ENCODE measurements at places on chromosomes 3 and 15. TPM values are rescaled to one million over a fixed set of nuclear protein-coding genes. Genes with fewer than 3 reads are reported as not detected.

Gene SLC9A9
- 18.3 TPM for total RNA-seq

Gene RTP1
- total RNA-seq, result 0.04 TPM

Gene BFSP2
- total RNA-seq, result not detected

Gene MEX3B
- 7.7 TPM for total RNA-seq

Gene COL8A1
- 1.1 TPM for total RNA-seq

Gene CELSR3
- total RNA-seq, result 0.22 TPM

Gene RIOX2
- total RNA-seq, result 38.6 TPM

Gene ERICH6
- total RNA-seq, result 0.09 TPM

GRCh38 chr3:186187401-186188275 is 78.7 kb upstream of the ETV5 start:
- H3K36me3 ChIP-seq, result no peaks in the 10 kb centered on the region
- no peak overlapping the region for H3K27ac ChIP-seq
- H3K4me3 ChIP-seq, result no peak overlapping the region
- H3K27me3 ChIP-seq, result peaks cover 7% of the 10 kb centered on the region

GRCh38 chr3:127954640-127955039 is 39.6 kb downstream of the KBTBD12 start:
- no peaks in the 10 kb centered on the region for H3K36me3 ChIP-seq
- H3K27me3 ChIP-seq, result no peaks in the 10 kb centered on the region
- peaks cover 4% of the 10 kb centered on the region for H3K4me1 ChIP-seq
- DNase-seq, result peak; percentile 55
- peak overlapping the region; percentile 13 for H3K27ac ChIP-seq

- peaks cover 37% of the 10 kb centered on the region for H3K4me1 ChIP-seq
- H3K27me3 ChIP-seq, result no peaks in the 10 kb centered on the region
- peak; percentile 79 for DNase-seq
- H3K36me3 ChIP-seq, result no peaks in the 10 kb centered on the region
Measured at GRCh38 chr15:68700455-68701123, 120.1 kb downstream of the ANP32A start.

DNA sequence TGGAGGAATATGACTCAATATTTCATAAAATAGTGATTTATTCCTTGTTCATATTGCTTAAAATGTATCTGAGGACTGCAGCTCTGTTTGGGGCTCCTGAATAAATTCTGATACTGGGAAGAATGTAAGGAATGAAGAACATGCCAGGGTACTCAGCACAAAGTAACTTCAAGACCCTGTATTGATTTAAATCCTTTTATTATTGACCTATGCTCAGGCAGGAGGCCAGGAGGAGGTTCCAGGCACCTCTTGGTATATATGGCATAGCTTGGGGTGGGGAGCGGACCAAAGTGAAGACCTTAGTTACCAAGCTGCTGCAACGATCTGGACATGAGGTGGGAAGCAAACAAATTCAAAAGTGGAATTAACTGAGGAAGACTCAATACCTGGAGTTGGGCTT is 142.8 kb upstream of the PEX5L start:
- no peak overlapping the region for H3K4me3 ChIP-seq
- no peaks in the 10 kb centered on the region for H3K36me3 ChIP-seq
- H3K4me1 ChIP-seq, result no peaks in the 10 kb centered on the region
- H3K27ac ChIP-seq, result no peak overlapping the region

DNA sequence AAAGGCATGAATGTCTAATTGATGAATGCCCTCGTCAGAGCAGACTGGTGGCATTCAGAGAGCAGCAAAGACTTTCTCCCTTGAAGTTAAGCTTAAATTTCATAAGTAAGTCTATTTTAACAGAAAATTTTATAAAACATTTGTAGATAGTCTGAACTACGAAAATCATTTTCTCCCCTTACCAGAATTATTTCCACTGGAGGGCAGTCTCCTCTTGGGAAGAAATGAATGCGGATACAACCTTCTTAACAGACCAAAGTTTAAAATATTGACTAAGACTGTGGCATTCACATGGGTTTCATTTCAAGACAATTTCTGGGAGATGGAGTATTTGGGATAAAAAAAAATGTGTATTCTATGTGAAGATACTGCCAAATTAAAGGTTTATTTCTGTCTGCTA is 669.0 kb downstream of the FHIT start:
- H3K27me3 ChIP-seq, result no peaks in the 10 kb centered on the region
- peak; percentile 52 for DNase-seq
- H3K4me3 ChIP-seq, result no peak overlapping the region
- no peaks in the 10 kb centered on the region for H3K36me3 ChIP-seq

GRCh38 chr3:186365202-186365974 is 3.4 kb upstream of the DGKG start:
- no peak overlapping the region for H3K4me3 ChIP-seq
- H3K4me1 ChIP-seq, result peaks cover 15% of the 10 kb centered on the region
- no peaks in the 10 kb centered on the region for H3K36me3 ChIP-seq
- peaks cover 64% of the 10 kb centered on the region for H3K27me3 ChIP-seq
- no peak for DNase-seq
- no peak overlapping the region for H3K27ac ChIP-seq

DNA sequence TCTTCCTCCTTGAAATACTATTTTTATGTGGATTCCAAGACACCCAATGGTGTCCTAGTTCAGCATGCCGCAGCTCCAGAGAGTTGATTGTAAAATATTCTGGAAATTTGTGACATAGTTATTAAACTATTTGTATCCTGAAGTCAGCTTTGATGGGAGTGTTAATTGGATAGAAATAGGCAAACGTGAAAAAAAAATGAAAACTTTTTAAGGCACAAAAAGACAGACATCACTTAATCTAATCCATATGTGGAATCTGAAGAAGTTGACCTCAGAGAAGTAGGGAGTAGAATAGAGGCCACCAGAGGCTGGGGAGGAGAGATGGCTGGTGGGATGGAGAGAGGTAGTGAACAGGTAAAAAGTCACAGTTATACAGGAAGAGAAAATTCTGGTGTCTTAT is 704.2 kb downstream of the ROBO1 start:
- H3K27me3 ChIP-seq, result no peaks in the 10 kb centered on the region
- no peak overlapping the region for H3K4me3 ChIP-seq
- no peak for DNase-seq
- H3K36me3 ChIP-seq, result no peaks in the 10 kb centered on the region
- no peaks in the 10 kb centered on the region for H3K4me1 ChIP-seq
- no peak overlapping the region for H3K27ac ChIP-seq

GRCh38 chr3:111047042-111047441 is 24.6 kb upstream of the NECTIN3 start:
- H3K27me3 ChIP-seq, result no peaks in the 10 kb centered on the region
- no peaks in the 10 kb centered on the region for H3K4me1 ChIP-seq
- H3K27ac ChIP-seq, result no peak overlapping the region
- no peak for DNase-seq

- no peaks in the 10 kb centered on the region for H3K27me3 ChIP-seq
- H3K36me3 ChIP-seq, result no peaks in the 10 kb centered on the region
- no peak overlapping the region for H3K4me3 ChIP-seq
- H3K27ac ChIP-seq, result peak overlapping the region; percentile 87
- DNase-seq, result peak; percentile 59
Measured at GRCh38 chr3:182568261-182568660, 225.0 kb upstream of the ATP11B start.

- no peak overlapping the region for H3K4me3 ChIP-seq
- no peaks in the 10 kb centered on the region for H3K36me3 ChIP-seq
- DNase-seq, result no peak
Measured at GRCh38 chr3:162996368-162996767, 1499.8 kb downstream of the OTOL1 start.

DNA sequence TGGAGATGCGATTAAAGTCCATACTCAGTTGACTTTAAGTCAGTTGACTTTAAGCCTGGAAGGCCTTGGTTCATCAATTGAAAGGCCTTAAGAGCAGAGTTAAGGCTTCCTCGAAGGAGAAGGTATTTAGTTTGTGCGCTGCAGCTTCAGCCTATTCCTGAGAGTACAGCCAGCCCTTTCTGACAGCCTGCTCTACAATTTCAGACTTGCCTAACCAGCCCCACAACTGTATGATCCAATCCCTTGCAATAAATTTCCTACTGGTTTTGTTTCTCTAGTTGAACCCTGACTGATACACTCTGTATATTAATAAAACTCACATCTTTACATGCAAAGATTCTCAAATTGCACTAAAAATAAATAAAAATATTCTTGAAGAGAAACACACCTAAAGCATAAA is 66.1 kb upstream of the RORA start:
- no peak for DNase-seq
- H3K27me3 ChIP-seq, result no peaks in the 10 kb centered on the region
- H3K4me3 ChIP-seq, result no peak overlapping the region
- H3K27ac ChIP-seq, result no peak overlapping the region
- H3K4me1 ChIP-seq, result no peaks in the 10 kb centered on the region

GRCh38 chr15:58383876-58384275 is 47.9 kb upstream of the LIPC start:
- H3K4me1 ChIP-seq, result no peaks in the 10 kb centered on the region
- DNase-seq, result no peak
- no peaks in the 10 kb centered on the region for H3K36me3 ChIP-seq
- H3K27ac ChIP-seq, result no peak overlapping the region
- no peak overlapping the region for H3K4me3 ChIP-seq
- no peaks in the 10 kb centered on the region for H3K27me3 ChIP-seq

DNA sequence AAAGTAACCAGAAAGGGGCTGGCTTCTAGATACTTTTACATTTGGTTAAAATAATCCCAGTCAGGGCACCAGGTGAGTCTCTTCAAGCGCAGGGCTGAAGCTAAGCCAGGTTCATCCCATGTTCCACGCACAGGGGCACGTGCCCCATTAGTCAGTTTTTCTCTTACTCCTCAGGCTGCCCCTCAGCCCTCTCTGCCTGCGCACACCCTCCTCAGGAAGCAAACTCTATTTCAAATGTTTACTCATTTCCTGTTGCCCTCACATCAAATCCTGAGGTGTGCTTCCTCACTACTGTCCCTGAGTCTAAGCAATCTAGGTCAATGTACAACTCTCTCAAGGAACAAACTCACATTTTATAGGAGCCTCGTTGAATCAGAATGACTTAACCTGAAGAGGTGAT is 48.5 kb downstream of the THBS1 start:
- no peak overlapping the region for H3K27ac ChIP-seq
- no peaks in the 10 kb centered on the region for H3K36me3 ChIP-seq
- no peak overlapping the region for H3K4me3 ChIP-seq
- H3K4me1 ChIP-seq, result peaks cover 21% of the 10 kb centered on the region

DNA sequence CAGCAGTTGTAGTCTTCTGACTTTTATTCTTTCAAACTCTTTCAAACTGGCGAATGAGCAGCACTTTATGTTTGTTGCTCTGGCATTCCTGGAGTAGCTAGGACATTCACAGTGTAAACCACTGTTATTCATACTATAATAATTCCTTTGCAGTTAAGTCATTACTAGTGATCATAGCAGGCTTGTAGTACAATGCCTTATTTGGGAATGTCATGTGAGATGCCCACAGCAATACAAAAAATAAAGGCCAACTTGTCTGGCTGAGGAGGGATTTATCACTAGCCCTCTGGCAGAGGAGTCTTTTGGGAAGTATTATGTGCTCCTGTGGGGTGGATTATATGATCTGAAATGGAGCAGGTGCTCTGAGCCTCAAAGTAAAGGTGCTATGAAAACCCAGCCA is 197.2 kb downstream of the VGLL3 start:
- H3K36me3 ChIP-seq, result no peaks in the 10 kb centered on the region
- H3K27ac ChIP-seq, result peak overlapping the region; percentile 92
- H3K4me1 ChIP-seq, result peaks cover 4% of the 10 kb centered on the region
- DNase-seq, result peak; percentile 86

DNA sequence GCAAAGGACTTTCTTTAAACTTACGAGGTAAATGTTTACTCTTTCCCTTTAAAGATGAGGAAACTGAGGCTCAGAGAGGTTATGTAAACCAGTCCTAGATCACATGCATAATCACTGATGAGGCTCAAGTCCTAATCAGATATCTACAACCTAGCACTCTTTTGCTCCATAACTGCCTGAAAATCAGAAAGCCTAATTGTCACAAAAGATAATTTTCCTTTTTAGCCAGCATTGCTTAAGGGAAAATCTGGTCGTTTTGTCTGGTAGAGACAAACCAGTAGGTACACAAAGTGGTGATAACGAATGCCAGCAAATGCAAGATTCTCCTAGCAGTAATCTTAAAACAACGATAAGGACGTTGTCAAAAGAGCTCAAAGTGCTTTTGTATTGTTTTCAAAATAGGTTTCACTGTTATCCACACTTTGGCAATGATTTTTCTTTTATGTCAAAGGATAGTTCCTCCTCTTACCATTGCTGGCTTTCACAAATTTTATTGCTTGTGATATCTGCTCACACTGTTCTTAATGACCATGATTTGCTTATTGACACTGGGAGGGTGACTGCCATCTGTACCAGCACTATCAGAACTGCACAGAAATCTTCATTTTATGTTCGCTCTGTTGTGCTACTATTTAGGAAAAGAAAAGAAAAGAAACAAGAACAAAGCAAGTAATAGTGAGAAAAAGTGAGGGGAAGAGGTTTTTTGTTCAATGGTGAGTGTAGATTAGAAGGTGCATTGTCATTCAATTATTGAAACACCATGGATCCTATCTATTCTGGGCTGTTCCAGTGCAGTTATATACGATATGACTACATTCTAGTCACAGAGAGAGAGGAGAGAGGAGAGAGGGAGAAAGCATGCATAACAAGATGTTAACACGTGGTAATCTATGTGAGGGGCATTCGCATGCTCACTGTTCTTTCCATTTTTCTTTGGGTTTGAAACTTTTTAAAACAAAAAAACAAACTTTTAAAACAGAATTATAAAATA is 13.7 kb downstream of the IQCH start:
- no peak overlapping the region for H3K4me3 ChIP-seq
- no peak for DNase-seq
- H3K27me3 ChIP-seq, result no peaks in the 10 kb centered on the region
- H3K36me3 ChIP-seq, result no peaks in the 10 kb centered on the region
- H3K4me1 ChIP-seq, result no peaks in the 10 kb centered on the region
- no peak overlapping the region for H3K27ac ChIP-seq

GRCh38 chr3:193730976-193731375 is 138.0 kb downstream of the OPA1 start:
- DNase-seq, result no peak
- H3K36me3 ChIP-seq, result no peaks in the 10 kb centered on the region
- peaks cover 5% of the 10 kb centered on the region for H3K27me3 ChIP-seq
- no peak overlapping the region for H3K27ac ChIP-seq
- H3K4me1 ChIP-seq, result no peaks in the 10 kb centered on the region

DNA sequence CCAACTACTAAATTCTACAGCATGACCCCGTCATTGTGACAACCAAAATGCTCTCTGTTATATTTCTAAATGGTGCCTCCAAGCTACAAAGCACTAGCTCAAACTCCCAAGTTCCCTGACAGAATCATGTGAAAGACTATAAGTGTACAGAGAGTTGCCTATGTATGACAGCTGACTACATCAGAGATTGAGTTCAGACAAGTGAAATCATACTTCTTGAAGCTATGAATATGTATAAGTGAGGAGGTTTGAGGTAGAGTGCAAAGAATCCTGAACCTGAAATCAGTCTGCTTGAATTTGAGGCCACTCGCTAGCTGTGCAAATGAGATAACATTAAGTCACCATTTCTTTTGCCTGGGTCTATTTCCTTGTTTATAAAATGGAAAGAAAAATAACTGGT is 63.9 kb upstream of the TP63 start:
- no peak for DNase-seq
- H3K36me3 ChIP-seq, result no peaks in the 10 kb centered on the region
- no peaks in the 10 kb centered on the region for H3K4me1 ChIP-seq
- no peak overlapping the region for H3K27ac ChIP-seq
